HFFc6 (cell line): ENCODE measurements at places on chromosomes 5 and 9.

- no peak for DNase-seq
Measured at GRCh38 chr5:90476391-90476790, 1.7 kb downstream of the POLR3G start.

- DNase-seq = peak; percentile 73
Measured at GRCh38 chr9:121289026-121289771, 21.2 kb downstream of the GSN start.

GRCh38 chr5:15425766-15426165 lies 74.2 kb upstream of the FBXL7 start:
- DNase-seq = no peak

GRCh38 chr5:95086927-95087815 lies 197.7 kb downstream of the MCTP1 start:
- no peak for DNase-seq

DNA sequence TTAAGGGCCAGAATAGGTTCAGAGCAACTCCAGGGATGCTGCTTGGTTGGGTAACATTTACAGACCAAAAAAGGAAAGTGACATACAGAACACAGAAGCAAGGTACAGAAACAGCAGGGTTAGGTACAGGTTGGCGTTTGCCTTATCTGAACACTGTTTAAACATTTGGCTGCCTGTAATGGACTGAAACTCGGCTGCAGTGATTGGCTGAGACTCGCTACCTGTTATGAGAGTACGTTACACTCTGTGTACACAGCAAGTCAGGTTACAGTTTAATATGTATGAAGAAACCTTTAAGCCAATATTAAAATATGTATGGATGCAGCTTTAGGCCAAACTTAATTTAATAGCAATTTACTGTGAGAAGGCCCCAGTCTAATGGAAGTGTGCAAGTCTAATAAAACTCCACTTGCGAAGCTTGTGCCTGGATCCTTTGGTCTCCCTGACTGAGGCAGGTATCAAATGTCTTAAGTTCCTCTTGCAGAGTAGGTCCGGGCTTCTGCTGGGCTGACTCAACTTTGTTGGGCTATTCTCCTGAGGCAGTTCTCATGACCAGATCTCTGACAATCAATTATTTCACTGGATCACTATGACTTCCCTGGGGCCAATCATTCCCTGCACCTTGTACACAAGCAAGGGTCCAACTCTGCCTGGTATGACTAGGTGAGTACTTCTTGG lies 204.9 kb downstream of the ZNF462 start:
- DNase-seq = no peak

DNA sequence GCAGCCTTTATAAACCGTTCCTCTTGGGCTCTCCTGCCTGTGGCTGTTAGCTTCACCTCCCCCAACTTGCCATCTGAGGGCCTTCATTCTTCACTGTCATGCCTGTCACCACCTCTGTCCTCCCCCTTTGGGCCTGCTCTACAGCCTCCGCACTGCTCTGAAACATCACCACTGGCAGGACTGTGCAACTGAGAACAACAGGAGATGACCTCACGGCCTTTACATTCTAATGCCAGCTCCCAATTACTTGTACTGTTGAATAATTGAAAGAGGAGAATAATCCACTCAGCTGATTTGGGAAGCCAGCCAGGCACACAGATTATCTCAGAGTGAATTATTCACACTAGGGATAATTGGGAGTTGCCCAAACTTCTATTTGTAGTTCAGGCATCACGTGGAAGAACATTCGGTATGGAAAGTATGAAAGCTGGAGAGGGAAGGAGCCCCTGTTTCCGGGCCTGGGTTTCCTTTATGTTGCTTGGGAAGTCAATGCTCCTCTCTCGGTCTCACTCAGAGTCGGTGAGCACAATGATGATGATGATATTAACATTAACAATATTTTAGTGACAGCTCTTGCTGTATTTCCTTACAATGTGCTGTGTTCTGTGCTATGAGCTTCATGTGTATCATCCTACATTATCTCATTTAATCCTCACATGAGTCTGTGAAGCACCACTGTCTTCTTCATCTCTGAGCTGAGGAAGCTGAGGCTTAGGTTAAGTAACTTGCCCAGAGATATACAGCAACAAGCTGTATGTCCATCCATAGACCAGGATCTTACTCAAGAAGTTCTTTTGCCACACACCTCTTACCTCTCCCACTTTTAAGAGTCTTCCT lies 99.3 kb upstream of the LRRTM2 start:
- no peak for DNase-seq

GRCh38 chr5:67395790-67396418 lies 199.3 kb upstream of the CD180 start:
- no peak for DNase-seq

DNA sequence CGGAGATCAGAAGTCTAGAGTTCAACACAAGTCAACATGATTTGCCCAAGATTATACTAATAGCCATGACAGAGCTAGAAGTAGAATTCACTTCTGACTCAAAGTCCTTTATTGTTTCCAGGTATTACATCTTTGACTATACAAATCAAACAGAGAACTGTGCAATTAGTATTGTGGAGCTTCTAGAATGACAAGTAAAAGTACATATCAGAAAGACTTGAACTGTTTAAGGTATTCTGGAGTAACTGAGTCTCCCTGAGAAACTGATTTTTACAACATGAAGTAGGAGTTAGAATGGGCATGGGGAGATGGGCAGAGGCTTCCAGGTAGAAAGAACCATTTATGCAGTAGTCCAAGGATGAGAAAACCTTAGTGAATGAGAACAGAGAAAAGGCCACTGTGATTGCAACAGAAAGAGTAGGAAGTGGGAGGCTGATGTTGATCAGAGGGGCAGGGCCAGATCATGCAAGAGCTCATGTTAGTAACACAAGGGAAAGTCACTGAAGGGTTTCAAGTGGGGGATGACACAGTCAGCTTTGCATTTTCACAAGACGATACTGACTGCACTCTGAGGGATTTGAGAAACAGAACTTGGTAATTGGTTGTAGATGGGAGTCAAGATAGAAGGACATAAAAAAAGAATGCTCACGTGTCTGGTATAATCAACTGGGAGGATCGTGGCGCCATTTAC lies 280.7 kb downstream of the RFX3 start:
- no peak for DNase-seq

- no peak for DNase-seq
Measured at GRCh38 chr5:127766676-127767335, 63.6 kb downstream of the CCDC192 start.

DNA sequence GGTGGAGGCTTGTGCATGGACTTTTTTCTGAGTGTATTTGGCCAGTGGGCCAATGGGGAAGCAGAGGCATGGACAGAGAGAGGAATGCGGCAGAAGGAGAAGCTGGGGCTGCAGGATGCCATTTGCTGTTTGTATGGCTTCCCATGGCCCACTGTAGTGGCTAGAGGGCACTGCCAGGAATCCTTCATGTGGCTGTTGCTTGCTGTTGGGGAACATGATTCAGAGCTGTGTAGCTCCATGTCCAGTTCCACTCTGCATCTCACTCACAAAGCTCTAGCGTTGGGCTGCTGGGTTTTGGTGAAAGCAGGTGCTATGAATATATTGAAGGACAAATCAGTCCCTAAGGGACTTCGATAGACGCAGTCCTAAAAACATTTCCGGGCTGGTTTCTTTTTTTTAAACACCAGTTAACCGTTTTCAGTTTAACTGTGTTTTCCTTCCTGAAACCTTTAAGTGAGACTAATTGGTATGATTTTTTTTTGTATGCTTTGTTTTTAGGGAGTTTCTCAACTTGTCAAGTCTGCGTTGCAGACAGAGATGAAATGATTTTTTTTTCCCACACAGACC lies 51.3 kb downstream of the SLC22A5 start:
- DNase-seq = no peak

- DNase-seq = no peak
Measured at GRCh38 chr9:137665697-137666512, 47.1 kb downstream of the EHMT1 start.

GRCh38 chr9:121765021-121765950 lies 113.9 kb downstream of the DAB2IP start:
- peak; percentile 38 for DNase-seq

GRCh38 chr5:66118304-66118703 lies 25.8 kb upstream of the SREK1 start:
- no peak for DNase-seq

DNA sequence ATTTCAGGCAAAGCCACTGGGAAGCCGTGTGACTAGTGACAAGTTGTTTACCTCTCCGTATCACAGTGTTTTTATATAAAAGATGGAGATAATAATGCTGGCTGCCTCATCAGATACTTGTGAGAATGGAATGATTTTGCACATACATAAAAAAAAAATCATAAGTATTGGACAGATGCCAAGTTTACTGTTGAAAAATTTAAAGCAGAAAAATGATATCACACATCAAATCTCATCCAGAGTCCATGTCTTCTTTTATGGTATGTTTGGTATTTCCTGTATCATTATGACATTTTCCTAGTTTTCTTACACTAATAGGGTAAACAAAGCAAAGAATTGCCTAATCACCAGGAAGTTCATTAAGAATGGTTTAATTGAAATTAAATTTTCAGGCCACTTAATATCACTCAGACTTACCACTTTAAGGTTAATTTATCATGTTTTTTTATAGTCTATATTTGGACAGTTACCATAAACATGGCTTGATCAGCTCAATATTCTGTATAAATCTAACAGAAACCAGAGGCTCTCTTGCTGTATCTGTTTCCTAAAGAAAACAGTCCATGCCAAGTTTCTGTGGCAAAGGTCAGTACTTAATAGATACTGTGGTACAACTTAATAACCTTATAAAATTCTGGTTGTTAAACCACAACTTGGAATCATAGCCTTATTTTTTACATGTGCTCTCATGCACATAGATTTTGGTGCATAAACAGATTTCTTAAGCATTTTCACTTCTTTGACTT lies 656.5 kb upstream of the RIOK2 start:
- DNase-seq = peak; percentile 27

- DNase-seq = no peak
Measured at GRCh38 chr5:194102-194501, 2.8 kb downstream of the LRRC14B start.

DNA sequence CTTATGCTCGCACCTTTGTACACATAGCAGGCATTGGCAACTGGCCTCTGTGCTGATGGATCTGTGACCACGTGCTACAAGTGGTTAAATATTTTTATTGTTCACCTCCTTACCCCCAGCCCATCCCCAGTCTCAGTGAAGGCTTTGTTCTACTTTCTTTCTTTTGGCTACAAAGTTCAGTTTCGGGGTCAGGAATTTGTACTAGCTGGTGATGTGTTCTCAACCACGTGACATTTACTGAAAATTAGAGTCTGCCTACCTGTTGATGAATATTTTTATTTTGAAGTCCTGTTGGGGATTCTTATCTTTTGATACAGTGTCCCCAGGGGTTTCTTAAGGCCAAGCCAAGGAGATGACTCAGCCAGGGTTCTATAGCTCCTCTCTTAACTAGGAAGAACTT lies 47.8 kb downstream of the C9orf57 start:
- DNase-seq = no peak

GRCh38 chr5:6496207-6496584 lies 47.5 kb downstream of the UBE2QL1 start:
- DNase-seq = no peak

- no peak for DNase-seq
Measured at GRCh38 chr5:139383275-139383992, at the start of gene SLC23A1. Gene SLC23A1, minus strand, starts transcription at chr5:139383297. Its CDS starts 44 bp downstream, at chr5:139383253.

GRCh38 chr5:35377653-35378052 lies 147.4 kb upstream of the PRLR start:
- no peak for DNase-seq

DNA sequence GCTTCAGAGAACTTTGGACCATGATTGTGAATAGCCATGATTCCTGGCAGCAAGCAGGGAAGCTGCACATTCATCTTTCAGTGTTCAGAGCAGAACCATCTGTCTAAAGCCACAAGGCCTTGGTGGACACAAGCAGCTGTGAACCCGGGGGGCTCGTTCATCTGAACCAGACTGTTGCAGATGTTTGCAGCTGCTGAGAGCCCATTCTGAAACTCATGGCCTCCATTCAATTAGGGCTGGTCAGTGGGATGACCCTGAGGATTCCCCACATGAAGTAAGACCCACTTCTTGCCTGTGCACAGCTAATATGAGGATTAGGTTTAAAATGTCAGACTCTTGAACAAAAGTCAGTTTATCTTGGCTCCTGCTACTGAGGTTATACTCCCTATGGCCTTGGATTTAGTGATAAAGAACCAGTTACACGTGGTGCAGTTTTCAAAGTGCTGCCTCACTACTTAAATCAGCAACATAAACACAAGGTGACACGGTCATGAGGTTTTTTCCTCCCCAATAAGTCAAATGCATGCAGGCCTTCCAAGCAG lies 109.8 kb upstream of the IFNK start:
- no peak for DNase-seq

- DNase-seq = no peak
Measured at GRCh38 chr9:18626046-18626698, 152.2 kb downstream of the ADAMTSL1 start.

DNA sequence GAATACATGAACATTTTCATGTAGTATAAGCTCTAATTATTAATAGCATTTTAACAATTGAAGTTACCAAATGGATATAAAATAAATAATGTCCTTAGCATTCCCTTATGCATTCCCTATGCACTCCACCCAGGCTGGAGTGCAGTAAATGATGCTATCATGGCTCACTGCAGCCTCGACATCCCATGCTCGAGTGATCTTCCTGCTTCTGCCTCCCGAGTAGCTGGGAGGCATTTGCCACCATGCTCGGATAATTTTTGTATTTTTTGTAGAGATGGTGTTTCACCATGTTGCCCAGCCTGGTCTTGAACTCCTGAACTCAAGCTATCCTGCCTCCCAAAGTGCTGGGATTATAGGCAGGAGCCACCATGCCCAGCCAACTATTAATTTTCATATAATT lies 184.0 kb downstream of the PBX3 start:
- no peak for DNase-seq

DNA sequence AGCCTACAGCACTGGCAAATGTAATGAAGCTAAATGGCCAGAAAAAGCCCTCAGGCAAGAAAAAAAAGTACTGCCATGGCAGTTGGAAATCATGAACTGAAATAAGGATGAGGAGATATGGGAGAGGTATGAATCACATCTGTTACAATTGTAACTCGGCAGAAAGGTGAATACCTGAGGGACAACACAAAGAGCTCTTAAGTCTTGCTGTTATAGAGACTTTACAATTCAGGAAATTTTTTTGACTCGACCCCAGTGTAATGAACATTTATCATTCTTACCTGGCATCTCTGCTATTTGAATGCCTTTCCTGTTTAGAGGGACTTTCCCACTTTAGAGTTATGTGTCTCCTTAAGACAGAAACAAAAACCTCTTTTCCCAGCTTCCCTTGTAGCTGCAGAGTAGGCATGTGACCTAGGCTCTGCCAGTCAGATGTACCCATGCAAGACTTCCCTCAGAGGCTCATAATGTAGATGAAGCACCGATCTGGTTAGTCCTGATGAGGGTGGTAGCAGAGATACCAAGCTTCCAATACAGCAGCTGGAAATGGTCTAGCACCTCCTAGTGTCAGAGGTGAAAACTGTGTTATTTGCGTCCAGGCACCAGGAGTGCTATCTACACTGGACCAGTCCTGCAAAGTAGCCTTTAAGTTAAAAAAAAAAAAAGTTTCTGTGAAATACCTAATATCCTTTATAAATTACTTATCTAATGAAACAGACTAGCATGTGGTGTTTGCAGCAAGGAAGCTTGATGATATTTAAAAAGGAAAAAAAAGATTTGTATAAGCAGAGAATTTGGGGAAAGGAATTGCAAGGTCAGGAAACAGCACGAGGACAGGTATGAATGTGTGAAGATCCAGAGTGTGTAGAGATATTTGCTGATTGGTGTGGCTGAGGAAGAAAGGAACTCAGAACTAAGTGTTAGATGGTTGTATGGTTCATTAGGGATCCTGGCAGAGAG lies 146.9 kb upstream of the SLC1A3 start:
- no peak for DNase-seq

- no peak for DNase-seq
Measured at GRCh38 chr9:134420281-134420845, 94.1 kb downstream of the RXRA start.
